M059J (cell line): ENCODE measurements at places on chromosomes 1 and 21.

DNA sequence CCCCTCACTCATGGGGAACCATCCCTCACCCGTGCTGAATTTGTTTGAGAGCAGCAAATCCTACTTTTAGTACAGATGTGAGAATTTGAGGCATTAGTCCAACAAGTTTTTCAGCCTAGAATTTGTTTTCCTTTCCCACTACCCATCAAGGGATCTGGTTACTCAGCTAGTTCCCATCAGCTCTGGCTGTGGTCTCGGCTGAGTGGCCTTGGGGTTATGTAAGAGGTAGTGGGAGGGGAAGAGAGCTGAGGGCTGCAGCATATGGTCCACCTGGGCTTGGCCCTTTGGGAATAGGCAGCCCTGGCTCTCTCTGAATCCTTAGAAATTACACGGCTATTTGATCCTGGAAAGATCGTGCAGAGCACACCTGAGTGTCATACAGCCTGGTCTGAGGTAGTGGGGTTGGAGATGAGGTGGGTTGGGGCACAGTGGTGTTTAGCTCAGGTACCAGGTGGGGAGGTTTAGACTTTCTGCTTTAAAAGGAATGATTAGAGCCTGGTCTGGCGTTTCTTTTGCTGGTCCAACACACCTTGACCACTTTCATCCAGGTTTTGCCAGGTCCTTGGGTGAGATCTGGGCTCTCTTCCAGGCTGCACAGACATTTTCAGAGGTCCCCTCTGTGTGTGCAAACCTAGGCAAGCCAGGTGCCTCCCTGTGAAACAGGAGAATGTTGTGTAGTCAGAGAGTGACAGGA lies 4.2 kb downstream of the GSTM4 start:
- no peak for DNase-seq

DNA sequence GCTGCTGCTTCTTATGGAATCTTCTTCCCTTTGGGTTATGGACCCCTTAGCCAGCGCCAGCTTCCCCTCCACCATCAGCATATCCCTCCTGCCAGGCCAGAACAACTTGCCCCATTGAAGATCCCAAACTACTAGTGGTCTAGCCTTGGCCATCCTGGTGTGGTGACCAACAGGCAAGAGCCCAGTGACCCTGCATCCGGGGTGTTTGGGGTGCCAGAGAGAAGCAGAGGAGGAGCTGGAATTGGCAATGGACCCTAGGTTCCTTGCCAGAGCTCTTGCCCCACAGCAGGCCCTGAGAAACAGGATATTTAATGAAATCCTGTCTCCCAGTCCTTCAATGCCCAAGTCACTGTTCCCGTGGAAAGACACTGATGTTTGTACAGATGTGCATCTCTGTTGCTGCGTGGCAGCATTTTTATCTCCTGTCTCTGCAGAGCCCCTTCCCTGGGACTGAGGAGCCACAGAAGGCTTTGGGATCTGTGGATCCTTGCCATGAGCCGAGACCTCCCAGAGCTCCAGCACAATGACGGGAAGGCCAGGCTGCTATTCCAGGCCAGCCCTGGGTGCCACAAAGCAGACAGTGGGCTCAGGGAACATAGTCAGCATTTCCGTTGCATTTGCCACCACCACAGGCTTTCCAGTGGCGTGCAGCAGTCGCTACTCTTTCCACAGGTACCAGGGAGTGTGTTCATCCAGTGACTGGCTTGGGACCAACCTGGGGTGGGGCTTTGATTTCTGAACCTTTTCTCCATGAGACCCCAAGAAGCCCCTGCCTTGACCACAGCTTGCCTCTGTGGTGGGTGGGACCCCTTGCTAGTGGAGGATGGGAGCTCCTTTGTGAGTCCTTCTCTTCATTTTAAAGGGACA lies 21.6 kb downstream of the NAV1 start:
- no peak for DNase-seq

DNA sequence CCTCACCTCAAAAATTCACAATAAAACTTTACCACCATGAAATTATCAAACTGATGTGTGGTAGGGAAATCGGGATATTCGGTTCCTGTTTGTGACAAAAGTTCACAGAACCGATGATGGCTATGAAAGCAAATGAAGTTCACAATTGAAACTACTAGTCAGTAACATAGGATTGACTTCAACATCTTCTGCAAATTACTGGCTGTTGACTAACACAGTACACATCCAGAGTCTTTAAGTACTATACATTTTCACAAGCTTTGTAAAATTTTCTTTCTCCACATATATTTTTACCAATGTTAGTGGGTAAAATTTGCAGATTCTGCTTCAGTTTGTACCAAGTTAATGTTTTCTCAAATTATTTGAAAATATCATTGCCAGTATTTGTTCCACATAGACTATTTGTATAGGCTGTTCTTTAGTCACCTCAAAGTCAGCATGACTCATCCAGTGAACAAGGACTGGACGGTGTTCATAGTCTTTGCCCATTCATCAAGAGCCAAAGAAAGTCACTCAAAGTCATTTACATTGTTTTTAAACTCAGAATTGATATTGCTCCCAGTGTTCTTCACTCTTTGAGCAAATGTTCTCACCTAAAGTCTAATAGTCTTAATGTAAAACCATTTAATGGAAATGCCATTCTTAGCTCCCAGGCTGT lies 213.4 kb downstream of the USP25 start:
- DNase-seq = peak; percentile 39

DNA sequence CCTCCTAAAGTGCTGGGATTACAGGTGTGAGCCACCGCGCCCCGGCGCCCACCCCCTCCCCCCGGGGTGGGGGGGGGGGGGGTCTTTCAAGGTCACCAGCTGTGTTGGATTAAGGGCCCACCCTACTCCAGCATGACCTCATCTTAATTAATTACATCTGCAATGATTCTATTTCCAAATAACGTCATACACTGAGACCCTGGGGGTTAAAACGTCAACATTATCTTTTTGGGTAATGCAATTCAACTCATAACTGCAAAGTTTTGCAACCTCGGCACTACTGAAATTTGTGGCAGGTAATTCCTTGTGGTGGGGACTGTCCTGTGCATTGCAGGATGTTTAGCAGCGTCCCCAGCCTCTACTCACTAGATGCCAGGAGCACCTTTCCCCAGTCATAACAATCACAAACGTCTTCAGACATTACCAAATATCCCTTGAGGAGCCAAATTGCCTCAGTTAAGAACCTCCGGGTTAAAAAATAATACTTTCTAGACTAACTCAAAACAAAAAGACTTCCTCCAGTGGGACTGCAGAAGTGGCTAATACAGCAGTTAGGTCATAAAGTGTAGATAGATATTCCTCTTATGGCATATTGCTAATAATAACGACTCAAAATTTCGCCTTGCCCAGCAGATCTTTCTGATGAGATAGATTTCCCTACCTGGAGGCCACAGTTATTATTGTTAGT lies 233.0 kb upstream of the KAZN start:
- no peak for DNase-seq

DNA sequence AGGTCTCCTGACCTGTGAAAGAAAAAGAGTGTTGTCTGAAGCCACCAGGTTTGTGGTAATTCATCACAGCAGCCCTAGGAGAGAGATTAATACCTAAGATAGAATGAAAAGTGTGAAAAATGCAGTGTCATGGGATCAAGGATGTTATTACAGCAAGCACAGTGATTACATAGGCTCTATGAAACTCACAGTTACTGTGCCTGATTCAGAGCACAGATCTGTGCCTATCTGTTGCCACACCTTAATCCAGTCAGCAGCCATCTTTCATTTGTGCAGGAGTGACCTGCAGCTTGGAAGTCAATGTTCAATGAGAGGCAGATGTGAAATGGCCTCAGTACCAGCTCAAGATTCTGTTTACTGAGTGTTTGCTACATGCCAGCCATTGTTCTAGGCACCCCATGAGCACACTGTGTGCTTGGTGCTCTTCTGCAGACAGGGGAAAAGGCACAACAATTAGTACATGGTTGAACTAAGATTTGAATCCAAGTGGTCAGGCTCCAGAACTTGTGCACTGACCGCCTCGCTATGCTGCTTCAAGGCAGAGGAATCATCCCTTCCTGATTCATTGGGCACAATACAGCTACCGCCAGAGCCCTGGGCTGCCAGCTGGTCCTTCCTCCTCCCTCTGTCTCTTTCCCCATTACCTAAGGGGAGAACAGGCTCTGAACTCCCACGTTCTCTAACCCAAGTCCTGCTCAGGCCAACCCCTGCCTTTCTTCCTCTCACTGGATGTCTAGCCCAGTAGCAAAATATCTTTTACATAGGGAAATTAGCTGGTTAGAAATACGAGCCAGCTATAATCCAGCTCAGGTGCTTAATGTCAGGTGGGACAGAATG lies 56.3 kb upstream of the NEK2 start:
- no peak for DNase-seq

- no peak for DNase-seq
Measured at GRCh38 chr21:35032474-35033263, 16.4 kb downstream of the RUNX1 start.

- peak; percentile 16 for DNase-seq
Measured at GRCh38 chr1:92483610-92484471, 2.9 kb downstream of the GFI1 start.

GRCh38 chr1:183365676-183366075 lies 52.5 kb downstream of the NMNAT2 start:
- peak; percentile 46 for DNase-seq

DNA sequence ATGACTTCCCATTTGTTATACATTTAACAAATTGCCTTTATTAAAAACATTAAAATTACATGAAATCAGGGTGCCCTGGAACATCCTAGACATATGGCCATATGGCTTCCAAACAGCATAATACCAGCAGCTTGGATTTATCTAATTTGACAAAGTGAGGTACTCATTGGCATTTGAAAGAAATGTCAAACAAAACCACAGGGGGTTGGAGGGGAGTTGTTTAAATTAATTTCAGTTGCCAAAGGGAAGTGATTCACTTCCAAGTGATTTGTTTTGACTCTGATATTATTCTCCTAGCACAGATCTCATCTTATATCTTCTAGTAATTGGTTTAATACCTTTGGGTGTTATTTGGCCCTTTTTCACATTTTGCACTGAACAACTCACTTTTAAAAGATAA lies 24.5 kb upstream of the POU2F1 start:
- DNase-seq = peak; percentile 79

GRCh38 chr21:40564318-40564717 lies 282.6 kb downstream of the DSCAM start:
- DNase-seq = no peak

DNA sequence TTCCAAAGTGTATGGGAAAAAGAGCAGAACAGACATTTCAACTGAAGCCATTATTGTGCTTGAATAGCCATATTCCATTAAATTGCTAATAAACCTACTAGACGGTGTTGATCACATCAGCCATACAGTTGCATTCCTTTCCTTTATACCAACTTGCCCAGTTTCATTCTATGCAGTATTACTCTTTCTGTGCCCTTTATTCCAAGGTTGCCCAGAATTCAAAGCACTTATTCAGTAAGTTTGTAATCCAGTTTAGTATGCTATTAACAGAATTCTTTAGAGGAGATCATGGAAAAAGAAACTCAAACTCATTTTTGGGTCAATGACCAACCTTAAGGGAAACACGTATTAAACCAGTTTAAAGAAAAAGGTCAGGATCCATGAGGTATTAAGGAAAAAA lies 89.5 kb downstream of the DDAH1 start:
- no peak for DNase-seq

DNA sequence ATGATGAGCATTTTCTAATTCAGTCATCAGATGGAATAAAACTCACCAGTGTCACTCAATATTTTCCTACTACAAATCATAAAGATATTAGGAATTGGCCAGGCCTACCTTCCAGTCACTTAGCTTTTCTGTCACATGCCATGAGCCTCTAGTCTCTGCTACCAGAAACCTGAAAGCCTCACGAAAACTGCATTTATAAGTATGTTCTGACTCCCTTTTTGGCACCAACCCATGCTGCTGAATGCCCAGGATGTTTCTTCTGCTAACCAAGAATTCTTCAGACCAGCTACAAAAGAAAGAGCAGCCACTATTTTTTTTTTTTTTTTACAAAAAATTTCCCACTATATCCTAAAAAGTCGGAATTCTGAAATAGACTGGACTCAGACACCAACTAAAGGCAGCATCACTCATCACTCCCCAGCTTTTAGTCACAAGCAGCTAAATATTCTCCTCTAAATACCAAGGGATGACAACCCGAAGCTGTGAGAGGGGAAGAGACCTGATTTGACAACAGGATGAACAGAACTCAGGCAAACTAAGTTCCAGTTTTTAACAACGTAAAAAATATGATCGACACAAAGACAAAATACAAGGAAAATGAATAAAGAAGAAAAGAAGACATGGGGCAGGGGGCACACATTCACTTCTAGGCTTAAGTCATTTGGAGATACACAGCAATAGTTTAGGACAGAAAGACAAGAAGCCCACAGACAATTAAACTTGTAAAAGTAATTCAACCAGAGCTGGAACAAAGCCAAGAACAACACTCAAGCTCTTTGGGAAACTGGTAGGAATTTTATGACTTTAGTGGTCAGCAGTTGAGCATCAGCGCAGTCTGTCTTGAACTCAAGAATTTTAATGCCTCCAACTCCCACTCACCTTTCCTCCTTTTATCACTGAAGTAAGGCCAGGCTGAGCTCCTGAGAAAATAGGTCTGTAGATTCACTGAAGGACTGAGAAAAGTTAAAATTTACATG lies 1.7 kb downstream of the DCAF8 start:
- DNase-seq = peak; percentile 96

- DNase-seq = peak; percentile 37
Measured at GRCh38 chr1:41950820-41951219, 32.1 kb upstream of the HIVEP3 start.

DNA sequence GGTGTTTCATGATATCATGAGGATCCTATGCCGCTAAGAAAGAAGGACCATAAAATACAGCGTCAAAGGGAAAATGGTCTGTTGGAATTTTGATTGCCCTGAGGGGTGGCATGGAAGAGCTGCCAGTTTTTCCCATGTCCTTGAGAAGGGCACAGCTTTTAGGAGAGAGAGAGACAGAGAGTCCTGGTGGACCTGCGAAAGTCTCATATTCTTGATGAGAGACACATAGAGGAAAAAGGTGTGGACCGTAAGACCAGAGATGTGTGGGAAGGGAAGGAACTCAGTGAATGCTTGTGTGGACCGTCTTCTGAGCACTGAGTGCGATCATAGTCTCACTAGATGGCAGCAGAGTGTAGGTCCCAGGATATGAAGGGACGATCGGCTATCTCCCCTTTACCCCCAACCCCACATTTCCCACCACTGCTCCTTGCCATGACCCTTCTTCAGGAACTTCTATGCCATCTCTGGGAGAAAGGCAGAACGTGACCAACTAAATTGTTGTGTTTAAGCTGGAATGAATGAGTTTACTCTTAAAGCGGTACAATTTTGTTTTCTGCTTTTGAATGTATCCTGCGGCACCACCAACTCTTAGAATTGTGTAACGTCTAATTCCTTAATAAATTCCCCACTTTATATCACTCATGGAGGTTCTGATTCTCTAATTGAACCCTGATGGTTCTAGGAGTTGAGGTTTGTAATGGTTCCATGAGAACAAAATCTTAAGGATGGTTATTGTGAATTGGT lies 117.7 kb downstream of the CTH start:
- DNase-seq = peak; percentile 45
